ENCODE measurements at places on chromosomes 5 and 9.

DNA sequence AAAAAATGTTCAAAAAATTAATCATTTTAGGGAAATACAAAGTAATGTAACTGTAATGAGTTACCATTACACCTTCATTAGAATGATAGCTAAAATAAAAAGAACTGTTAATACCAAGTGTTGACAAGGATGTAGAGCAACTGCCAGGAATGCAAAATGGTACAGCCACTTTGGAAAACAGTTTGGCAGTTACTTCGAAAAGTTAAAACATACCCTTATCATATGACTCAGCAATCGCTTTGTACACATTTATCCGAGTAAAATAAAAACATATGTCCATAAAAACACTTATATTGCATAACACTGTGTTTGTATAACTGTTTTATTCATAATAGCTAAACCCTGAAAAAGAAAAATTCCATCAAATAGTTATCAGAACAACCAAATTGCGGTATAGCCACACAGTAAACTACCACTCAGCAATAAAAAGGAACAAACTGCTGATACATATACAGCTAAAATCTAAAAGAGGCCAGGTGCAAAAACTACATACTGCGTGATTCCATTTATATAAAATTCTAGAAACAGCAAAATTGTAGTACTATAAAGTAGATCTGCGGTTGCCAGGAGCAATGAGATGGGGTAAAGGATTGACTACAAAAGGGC lies 61.7 kb downstream of the RFX3 start:
- no peak for DNase-seq

- DNase-seq: no peak
Measured at GRCh38 chr5:111389390-111390082, 122.8 kb downstream of the STARD4 start.

GRCh38 chr9:13234932-13235331 lies 44.6 kb downstream of the MPDZ start:
- no peak for DNase-seq

GRCh38 chr5:137611011-137611580 lies 112.0 kb upstream of the SPOCK1 start:
- DNase-seq: no peak

- no peak for DNase-seq
Measured at GRCh38 chr5:95915999-95916686, 45.5 kb downstream of the ELL2 start.

DNA sequence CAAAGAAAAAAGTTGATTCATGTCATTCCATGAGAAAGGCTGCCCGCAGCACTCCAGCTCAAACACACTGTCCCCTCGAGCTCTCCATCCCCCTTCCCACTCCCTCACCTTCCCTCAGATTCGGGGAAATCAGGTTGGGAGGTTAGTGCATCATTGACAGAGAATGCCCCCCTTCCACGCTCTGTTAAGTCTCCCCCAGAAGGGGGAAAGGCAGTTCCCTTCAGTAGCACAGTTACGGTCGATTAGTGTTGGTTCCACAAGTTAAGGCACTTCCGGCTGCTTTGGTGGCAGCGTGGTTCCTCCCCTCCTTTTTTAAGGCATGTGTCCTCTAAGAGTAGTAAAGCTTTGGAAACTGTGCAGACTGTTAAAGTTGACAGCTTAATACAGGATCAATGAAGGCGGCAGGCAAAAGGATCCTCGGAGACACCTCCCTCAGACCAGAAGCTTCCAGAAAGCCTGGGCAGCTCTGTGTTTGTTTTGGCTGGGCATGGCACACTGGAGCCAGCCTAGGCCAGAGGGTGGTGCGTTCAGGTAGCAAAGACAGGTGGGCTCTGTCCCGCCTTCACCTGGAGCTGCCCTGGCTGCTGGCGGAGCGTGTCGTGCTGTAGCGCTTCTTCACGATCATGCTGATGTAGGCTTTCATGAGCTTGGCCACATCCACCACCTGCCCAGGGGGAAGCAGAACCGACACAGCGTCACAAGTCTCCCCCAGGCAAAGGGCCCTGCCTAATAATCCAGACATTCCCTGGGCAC lies 49.5 kb upstream of the RETREG1 start:
- no peak for DNase-seq

DNA sequence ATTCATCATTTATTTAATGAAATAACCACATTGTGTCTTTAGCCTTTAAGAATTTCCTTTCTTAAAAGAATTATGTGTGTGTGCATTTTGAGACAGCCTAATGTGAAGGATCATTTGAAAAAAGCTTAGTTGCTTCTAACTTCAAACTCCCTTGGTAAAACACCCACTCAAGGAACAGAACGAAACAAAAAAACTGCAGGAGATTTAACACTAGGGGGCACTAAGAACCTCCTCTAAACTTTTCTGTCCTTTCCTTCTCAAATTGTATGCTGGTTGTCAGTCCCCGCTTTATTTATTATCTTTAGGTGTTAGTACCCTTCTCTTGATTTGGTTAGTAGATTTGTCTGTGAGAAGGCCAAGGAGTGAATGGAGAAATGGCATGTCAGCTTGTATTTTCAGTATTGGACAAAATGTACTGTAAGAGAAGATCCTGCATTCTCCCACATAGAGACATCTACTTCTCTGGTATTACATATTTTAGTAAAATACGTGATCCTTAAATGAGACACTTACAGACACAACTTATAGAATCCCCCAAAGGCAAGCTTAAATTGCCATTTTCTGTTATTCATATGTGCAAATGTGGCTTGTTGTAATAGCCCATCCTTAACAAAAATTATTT lies 229.7 kb downstream of the MRPS30 start:
- no peak for DNase-seq

DNA sequence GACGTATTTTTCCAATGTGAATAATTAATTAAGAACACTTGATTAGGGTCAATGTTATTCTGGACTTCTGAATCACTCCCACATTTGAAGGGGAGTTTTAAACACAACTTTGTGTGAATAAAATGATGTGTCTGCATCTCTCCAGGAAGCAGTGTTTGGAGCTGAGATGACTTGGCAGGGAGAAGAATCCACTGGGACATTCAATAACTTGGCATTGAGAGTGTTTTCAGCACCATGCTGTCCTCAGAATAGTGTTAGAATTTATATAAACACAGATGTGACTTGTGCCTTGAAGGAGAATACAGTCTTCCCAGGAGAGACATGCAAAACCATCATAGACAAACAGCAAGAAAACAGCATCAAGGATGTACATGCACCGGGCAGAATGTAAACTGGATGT lies 32.7 kb upstream of the KCNMB1 start:
- no peak for DNase-seq
